AG08396 (cell line): ENCODE measurements at places on chromosomes 16 and 17.

DNA sequence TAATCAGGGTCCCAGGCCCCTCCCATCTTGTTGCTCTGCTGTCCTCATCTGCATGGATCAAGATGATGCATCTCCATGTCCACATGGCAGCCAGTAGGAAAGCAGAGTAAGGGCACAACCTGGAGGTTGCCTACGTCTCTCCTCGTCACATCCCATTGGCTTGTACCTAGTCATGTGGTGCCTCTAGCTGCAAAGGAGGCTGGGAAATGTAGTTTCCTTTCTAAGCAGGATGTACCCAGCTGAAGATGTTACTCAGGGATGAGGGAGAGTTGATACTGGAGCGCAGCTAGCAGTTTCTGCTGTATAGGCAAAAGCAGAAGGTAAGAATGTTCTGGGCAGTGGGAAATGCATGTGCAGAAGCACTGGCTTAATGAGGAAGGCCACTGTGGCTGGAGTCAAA is 20.8 kb downstream of the ABCC1 start:
- no peak for DNase-seq

- DNase-seq, result no peak
Measured at GRCh38 chr17:38512473-38513058, 84.3 kb downstream of the ARHGAP23 start.

DNA sequence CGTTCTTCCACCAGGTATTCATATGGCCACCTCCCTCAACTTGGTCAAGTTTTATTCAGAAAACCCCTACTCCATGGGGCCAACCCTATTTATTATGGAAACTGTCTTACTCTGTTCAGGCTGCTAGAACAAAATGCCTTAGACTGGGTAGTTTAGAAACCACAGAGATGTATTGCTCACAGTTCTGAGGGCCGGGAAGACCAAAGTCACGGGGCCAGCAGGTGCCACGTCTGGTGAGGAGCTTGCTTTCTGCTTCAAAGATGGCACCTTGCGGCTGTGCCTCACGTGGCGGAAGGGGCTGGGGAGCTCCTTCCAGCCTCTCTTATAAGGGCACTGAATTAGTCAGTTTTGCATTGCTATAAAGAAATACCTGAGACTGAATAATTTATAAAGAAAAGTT is 74.3 kb downstream of the AXIN2 start:
- no peak for DNase-seq

DNA sequence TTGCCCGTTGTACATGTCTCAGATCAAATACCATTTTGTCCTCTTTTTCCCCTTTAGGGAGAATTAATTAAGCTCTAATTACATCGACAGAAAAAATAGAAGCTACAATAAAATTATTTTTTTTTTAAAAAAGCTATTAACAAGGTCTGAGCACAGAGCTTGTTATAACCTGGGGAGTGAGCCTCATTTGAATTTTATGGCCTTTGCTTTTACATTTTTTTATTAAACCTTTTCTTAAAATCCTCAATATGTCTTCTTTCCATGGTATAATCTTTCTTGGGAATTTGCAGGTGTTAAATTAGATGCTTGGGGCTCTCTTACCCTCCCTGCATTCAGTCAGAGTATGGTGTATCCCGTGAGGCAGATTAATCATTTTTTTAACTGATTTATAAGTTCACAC is 212.5 kb upstream of the XYLT1 start:
- DNase-seq, result no peak

- no peak for DNase-seq
Measured at GRCh38 chr17:78438271-78438691, 59.8 kb downstream of the PGS1 start.

DNA sequence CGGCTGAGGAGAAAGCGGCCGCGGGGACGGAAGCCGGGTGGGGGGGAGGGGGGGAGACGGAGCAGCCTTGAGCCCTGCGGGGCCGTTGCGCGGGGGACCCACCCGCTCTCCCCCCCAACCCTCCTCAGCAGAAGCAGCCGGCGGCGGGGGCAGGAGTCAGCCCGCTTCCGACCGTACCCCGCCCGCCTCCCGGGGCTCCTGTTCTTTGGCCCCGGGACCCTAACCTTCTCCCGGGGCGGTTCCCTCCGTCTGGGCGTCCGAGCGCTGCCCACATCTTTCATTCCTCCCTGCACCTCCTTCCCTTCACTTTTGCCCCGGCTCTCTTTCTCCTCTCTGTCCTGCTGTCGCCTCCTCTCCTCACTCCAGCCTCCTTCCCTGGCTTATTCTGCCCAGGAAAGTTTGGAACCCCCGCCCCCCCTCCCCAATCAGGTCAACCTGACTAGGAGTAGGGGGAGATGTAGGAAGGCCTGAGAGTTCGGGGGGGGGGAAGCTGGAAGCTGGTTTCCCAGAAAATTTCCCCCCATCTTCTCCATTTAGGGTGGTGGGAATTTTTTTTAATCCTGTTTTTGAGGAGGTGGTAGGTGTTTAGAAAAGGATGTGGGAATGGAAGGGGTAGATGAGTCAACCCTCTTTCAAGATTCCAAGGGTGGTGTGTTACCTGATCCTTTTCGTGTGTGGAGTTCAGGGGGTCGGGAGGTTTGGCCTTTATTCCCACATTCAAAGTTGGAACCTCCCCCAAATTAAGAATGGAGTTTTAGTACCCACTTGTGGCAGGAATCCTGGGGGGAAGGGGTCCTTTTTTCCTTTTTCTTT is 427 bp upstream of the NLK start:
- no peak for DNase-seq

DNA sequence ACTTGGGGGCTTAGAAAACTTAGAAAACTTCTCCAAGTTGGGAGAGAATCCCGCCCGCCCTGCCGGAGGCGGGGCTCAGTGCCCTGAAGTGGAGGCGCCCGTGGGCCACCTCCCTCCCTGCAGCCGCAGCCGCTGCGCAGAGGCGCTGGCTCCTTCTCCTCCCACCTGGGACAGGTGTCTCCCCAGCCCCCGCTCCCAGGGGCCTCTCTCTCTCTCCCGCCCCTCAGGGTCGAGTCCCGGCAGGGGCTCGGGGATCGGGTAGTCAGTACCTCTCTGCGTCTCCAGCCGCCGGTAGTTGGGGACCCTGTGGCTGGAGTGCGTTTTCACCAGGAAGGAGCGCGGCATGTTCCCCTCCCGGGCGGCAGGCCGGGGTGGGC is 257 bp downstream of the SNAI3 start:
- DNase-seq, result peak; percentile 61

GRCh38 chr17:48576479-48577309 is 1.5 kb downstream of the HOXB4 start:
- DNase-seq, result no peak

- no peak for DNase-seq
Measured at GRCh38 chr17:32104158-32104557, 38.1 kb upstream of the RHOT1 start.

- DNase-seq, result peak; percentile 94
Measured at GRCh38 chr17:35373534-35373983, at the start of gene SLFN11. SLFN11 (minus strand) TSS chr17:35373621; CDS start chr17:35363807, 9,814 bp downstream.

GRCh38 chr16:31148281-31148728 is 1.6 kb downstream of the PRSS36 start:
- no peak for DNase-seq

DNA sequence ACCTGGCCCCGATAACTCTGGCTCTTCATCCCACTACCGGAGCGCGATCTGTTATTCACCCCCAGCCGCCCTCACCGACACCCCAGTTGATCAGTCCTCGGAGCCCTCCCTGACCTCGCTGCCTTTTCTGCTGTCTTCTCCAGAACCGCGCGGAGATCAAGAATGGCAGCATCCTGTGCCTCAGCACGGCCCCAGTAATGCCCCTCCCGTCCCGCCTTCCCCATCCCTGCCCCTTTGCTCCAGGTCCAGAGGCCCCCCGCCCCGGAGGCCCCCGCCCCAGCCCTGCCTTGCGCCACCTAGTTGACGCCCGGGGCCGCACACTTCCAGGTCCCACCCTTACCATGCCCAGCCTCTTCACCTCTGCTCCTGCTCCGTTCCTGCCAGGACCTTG is 872 bp downstream of the ELMO3 start:
- no peak for DNase-seq
